ENCODE measurements at places on chromosomes 6 and 20.

- no peak for DNase-seq
Measured at GRCh38 chr20:63942250-63942951, 13.8 kb downstream of the UCKL1 start.

DNA sequence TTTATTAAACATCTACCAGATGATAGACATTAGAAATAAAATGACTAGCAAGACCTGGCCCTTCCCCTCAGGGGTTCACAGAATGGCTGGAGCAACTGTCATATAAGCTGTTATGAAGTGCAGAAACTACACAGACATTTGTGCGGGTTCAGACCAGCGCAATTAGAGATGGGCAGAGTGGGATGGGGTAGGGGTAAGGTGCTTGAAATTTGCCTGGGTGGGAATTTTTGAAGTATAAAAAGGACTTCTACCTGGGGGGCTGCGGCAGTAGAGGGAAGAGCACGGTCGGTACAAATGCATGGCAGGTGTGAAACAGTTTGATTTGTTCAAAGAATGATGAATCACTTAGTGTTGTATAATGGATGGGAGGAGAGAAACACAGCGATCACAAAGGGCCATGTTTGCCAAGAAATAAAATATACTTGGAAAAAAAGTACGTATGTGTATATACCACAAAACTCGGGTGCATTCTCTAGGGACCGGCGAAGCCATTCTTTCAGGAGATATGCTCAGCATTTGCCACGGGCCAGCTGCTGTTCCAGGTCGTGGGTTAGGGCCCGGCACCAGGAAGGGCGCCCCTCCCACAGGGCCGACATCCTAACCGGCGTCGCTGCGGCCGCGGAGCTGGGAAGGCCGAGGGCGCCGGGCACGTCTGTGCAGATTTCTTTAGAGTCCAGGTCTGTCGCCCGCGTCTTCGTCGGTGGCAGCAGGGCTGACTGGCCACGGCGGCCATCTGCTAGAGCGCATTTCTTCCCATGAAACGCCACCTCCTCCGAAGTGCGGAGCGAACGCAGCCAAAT is 809 bp upstream of the NOL7 start:
- DNase-seq, result peak; percentile 12

GRCh38 chr6:75657327-75657726 is 55.6 kb downstream of the SENP6 start:
- DNase-seq, result no peak

- DNase-seq, result no peak
Measured at GRCh38 chr6:37738216-37738615, 40.5 kb upstream of the MDGA1 start.

- no peak for DNase-seq
Measured at GRCh38 chr6:11366183-11366933, 133.9 kb upstream of the NEDD9 start.

DNA sequence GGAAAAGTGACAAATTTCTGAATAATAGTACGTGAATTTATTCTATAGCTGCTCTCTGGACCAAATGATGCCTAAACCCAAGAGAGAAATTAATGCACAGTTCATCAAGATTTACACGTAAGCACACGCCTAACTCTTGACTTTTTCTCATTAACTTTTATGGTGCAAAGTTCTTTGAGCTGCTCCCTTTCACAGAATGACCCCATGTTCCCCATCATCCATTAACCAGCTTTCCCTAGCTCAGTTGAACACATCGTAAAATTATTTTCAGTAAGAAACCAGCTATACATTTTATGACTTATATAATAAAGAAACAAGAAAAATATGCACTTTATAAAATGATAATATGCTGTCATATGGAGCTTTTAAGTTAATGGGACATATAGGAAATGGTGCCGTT is 54.3 kb downstream of the ID4 start:
- DNase-seq, result no peak

DNA sequence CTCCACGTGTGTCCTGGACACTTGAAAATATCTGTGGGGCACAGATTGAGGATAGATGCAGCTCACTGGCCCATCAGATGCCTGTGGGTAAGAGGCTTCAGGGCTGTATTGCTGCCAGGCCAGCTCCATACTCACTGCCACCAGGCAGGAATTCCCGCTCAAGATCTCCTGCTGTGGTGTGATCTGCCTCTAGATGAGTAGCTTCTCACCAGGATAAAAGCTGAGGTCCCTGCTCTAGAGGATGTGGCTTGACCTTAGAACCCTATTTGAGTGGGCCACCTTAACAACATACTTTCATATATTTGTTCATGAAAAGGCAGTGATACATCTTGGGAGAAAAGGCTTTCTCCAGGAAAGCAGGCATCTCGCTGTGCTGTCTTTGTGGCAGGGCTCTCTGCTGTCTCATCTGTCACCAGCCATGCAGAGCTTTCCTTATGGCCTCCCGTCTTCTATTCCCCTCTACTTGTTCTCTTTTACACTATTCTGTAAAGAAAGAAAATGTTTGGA is 165.7 kb upstream of the RNF217 start:
- DNase-seq, result no peak

DNA sequence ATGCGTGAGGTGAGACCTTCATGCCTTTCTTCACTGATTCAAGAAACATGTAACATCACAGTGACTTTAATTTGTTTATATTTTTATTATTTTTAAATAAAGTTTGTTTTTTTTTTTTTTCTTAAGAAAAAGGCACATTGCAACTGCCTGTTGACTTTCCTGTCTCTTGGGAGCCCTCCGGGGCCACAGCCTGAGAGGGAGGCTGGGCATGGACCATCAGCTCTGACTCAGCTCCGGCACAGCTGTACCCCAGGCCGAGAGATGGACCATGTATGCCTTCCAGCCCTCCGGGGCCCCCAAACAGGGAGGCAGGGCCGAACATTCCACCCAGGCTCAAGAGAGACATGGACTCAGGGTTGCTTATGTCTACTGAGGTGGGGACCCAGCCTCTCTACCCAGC is 99.9 kb downstream of the NFATC2 start:
- DNase-seq, result no peak

- no peak for DNase-seq
Measured at GRCh38 chr6:17714879-17715851, 8.4 kb upstream of the NUP153 start.

GRCh38 chr6:20126789-20127653 is 85.2 kb downstream of the MBOAT1 start:
- peak; percentile 57 for DNase-seq

GRCh38 chr6:90285611-90286381 is 10.8 kb downstream of the BACH2 start:
- DNase-seq, result no peak

GRCh38 chr20:1467355-1468116 is 887 bp upstream of the NSFL1C start:
- no peak for DNase-seq

GRCh38 chr6:155504848-155505607 is 49.4 kb upstream of the NOX3 start:
- no peak for DNase-seq

- no peak for DNase-seq
Measured at GRCh38 chr6:18329776-18330175, 57.4 kb upstream of the RNF144B start.

GRCh38 chr6:144528743-144529425 is 243.7 kb downstream of the UTRN start:
- no peak for DNase-seq

DNA sequence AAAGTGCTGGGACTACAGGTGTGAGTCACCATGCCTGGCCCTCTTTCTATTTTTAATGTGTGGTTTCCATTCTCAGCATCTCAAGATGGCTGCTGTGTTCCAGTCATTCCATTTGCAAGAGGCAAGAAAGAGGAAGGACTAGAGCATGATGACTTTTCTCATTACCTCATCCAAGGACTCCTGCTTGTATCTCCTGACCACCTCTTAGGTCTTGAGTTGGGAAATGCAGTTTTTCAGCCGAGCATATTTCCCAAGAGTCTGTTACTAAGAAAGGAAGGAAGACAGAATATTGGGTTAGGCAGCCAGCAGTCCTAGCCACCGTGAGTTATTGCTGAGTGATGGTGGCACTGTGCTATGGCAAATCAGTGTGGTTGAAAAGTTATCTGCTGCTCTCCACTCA is 108.4 kb upstream of the INSM1 start:
- DNase-seq, result no peak

DNA sequence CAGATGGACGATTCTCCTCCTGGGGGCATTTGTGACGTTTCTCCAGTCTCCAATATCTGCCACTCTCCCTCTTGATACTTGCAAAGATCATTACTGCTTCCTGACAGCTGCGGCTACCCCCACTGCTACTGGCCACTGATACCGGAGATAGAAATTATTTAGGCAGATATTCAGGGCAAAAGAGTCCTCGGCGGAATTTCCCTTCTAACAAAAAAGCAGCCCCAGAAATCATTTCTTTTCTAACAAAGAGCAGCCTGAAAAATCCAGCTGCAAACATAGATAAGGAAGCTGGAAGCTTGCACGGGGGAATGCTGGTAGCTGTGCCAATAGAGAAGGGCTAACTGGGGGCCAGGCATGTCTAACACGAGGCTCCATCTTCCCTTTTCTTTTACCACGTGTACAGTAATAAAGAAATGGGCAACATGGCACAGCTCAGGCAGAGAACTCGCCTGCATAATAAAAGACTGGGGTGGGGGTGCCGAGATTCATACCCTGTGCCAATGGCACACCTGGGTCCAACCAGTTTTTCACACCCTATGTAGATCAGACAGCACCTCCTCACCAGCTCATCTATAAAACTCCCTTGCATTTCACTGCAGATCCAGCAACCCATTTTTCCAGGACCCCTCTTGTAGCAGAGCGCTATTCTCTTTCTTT is 6.1 kb downstream of the TP53RK start:
- no peak for DNase-seq

GRCh38 chr6:1164600-1164999 is 147.3 kb upstream of the FOXQ1 start:
- no peak for DNase-seq

DNA sequence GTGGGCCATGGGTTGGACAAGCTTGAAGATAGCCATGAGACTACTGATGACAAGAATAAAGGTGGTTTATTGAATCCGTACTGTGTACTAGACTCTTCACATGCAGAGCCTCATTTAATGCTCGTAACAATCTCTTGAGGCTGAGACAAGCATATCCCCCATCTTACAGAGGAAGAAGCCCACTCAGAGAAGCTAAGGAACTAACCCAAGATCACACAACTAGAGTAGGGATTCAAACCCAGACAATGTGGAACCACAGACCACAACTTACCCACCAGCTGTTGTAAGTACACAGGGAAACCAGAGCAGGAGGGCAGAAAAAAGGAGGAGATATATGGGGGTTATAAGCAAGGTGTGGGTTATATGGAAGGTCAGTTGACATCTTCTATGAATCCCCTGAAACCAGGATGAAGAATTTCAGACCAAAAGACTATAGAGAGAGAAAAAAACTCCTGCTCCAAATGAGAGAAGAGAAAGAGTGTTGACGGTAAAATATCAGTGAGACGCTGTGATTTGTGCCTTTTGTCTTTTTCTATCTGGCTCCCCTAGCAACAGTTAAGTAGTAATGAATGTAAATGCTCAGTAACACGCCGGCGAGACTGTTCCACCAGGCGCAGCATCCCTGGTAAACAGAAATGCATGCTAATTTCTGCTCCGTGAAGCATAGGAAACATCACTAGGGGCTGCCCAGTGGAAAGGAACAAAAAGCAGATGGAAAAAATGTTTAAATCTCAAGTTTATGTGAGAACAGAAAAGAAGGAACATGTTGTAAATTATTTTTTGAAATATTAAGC is 80.1 kb upstream of the SLC22A16 start:
- no peak for DNase-seq

GRCh38 chr6:150747155-150747554 is 118.3 kb upstream of the MTHFD1L start:
- no peak for DNase-seq

GRCh38 chr6:62371453-62372210 is 85.6 kb upstream of the KHDRBS2 start:
- no peak for DNase-seq

- no peak for DNase-seq
Measured at GRCh38 chr6:154410619-154411072, 54.0 kb upstream of the IPCEF1 start.

DNA sequence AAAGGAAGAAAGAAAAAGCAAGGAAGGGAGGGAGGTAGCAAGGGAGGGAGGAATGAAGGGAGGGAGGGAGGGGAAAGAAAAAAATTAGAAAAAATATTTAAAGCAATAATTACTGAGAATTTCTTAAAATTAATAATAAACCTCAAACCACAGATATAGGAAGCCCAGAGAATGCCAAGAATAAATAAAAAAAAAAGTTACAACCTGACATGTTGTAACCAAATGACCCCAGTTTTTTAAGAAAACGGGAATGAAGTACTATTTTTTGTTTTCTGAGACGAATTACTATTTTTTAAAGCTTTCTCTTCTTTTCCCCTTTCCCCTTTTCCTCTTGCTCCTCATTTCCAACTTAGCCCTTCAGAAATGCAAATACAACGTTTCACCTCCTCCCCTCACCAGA is 16.7 kb downstream of the SLC17A1 start:
- DNase-seq, result no peak

DNA sequence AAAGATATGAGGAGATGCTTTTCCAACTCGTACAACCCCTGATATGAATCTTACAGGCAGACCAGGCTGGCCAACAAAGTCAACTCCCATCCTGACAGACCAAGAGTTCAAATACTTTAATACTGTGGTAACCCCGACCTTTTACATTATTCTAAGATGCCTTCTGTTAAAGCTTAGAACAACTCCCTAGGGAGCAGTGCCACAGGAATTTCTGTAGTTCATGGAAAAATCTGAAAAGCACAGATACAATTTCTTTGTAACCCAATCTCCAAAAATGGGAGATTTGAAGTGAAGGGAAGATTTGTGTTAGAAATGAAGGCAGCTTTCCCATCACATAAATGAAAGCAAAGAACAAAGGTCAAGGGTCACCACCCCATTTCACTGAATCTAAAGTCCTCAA is 151.3 kb upstream of the BEND6 start:
- no peak for DNase-seq

DNA sequence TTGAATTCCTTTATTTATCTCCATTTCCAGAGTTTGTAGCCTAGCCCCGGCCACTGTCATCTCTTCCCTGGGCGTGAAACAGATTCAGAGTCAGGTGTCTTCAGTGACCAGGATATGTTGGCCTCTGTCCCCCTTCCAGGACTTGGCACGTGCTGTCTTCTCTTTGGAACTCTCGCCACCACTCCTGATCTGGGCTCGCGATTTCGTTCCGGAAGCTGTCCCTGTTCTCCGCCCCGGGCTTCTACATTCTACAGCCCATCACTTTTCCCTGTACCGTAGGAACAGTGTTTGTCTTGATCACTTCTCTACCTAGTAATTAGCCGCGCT is 739 bp downstream of the GSS start:
- DNase-seq, result no peak

- DNase-seq, result peak; percentile 64
Measured at GRCh38 chr20:32484958-32485769, 100.0 kb downstream of the NOL4L start.

Data from activated CD8-positive, alpha-beta memory T cell treated with anti-CD3 and anti-CD28 coated beads for 1 hour (primary cell).